ENCODE measurements at places on chromosomes 2 and 18.

DNA sequence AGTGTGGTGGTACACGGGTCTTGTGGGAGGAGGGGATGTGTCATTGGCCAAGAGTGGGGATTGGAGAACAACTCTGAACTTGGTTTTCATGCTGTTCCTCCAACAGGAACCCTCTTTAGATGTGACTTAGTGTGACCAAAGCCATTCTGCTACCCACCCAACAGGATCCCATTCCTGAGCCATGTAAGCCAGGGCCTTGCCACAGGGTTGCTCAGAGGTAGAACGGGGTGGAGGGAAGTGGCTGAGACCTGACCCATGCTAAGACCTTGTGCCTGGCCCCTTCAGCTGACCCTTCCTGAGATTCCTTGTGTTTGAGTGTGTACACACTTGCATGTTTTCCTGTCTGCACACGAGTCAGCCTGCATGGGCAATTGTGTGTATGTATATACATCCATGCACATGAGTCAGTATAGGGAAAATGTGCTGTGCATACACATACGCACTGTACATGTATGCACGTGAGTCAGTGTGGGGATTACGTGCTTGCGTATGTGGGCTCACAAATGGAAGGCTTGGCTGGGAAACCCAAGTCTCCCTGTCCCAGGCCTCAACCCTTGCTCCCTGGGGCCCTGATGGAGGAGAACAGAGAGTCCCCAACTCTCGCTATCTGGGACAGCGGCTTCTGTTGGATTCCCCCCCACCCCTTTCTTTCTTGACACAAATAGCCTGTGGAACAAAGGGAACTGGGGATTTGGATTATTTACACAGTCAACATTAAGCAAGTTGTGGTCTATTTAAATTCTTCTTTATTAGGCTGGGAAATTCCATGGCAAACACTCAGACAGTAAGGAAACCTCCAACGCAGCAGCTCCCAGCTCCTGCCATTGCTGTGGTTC, 339.8 kb downstream of the DYSF start:
- DNase-seq, result peak; percentile 90

- DNase-seq, result no peak
Observed at GRCh38 chr18:6633310-6633709, 96.2 kb upstream of the ARHGAP28 start.

- peak; percentile 58 for DNase-seq
Observed at GRCh38 chr2:134167015-134167414, 86.9 kb upstream of the MGAT5 start.

DNA sequence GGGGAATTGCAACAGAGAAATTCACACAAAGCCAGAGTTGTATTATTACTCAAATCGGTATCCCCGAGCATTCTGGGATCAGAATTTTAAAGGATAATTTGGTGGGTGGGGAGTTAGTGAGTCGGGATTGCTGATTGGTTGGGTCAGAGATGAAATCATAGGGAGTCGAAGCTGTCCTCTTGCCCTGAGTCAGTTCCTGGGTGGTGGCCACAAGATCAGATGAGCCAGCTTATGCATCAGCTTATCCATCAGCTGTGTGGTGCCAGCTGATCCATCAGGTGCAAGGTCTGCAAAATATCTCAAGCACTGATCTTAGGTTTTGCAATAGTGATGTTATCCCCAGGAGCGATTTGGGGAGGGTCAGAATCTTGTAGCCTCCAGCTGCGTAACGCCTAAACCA, 34.3 kb upstream of the ITM2C start:
- no peak for DNase-seq

GRCh38 chr2:27307545-27308358, 493 bp downstream of the UCN start:
- DNase-seq, result no peak

DNA sequence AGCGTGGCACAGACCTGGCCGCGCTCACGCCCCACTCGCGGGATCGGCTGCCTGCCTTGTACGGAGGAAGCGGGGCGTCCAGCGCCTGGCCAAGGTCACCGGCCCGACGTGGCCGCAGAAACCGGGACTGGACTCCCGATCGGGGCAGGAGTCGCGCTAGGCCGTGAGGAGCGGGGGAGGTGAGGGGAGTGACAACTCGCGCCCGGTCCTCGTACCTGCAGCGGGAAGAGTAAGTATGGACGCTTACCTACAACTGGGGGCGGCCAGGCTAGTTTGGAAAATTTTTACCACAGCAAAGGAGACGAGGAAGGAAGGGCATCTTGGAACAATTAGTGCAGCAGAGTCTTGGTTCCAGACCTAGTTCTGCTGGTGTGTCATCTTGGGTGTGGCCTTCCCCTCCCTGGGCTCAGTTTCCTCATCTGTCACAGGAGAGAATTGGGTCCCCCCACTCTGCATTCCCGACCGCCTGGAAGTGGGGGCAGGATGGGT, 693 bp downstream of the UBE2F start:
- peak; percentile 15 for DNase-seq

GRCh38 chr2:70090706-70091334, 3.5 kb downstream of the PCBP1 start:
- no peak for DNase-seq

- peak; percentile 92 for DNase-seq
Observed at GRCh38 chr2:45962177-45962921, 310.9 kb downstream of the PRKCE start.

DNA sequence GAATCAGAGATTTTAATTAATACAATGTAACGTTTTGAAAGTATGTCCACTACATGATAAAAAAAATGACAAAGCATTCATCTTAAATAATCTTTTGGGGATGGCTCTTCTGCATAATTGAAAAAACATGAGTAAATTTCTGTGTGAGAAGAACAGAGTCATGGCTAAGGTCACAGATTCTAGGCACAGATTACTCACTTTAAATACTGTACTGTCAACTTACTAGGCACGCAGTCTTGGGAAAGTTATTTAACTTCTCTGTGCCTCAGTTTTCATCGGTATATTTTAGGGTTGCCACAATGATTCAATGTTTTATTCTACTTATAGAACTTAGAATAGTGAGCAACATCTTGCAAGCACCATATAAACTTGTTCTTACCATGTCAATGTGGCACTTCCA, 49.2 kb downstream of the TMEFF2 start:
- DNase-seq, result no peak

DNA sequence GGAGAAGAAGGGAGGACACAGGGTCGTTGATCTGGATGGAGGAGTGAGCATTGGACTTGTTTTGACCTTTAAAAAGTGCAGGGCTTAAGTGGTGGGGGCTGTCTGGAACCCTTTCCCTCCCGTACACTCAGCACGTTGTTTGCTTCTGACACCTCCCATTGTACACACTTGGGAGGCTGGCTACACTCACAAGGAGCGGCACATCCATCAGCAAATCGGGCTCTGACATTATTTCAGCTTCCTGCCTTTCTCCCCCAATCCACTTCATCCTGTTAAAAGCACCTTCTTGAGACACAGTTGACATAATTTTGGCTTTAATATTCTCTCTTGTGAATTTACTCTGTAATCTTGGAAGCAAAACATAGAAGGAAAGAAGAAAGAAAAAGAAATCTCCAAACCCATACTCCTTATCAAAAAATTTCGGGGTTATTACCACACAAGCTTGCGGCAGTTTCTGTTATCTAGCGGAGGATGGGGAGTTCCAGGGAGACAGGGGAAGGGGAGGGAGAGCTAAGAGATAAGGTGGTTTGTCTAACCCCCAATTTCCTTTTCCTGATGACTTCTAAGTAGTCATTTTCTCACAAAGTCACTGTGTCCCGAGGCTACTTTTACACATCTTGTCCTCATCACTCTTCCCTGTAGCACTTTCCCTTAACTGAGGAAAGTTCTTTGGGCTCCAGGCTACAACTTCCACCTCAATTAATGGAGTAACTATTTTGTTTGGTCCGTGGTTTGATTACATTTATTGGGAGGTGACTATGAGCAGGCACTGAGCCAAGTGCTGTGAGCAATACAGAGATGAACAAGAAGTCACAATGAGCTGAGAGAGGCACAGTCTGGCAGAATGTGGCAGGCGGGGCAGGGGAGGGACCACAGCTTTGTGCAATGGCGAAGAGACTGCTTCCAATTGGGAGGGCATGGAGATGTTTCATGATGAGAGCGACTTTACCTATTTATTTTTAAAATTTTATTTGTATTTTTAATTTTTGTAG, 240.1 kb upstream of the MEX3C start:
- no peak for DNase-seq

GRCh38 chr2:170548304-170548703, 166.8 kb upstream of the SP5 start:
- DNase-seq, result no peak

DNA sequence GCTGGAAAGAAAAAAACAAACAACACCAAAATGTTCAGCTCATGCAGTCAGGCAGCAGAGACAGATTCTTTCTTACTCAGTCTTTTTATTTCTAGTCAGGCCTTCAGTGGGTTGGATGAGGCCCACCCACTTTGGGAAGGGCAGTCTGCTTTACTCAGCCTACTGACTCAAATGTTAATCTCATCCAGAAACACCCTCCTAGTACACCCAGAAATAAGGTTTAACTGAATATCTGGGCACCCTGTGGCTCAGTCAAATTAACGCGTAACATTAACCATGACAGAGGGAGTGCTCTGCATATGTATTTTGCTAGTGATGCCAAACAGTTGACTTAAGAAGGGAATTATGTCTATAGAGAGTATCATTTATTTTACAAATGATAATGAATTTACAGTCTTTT, 401.6 kb downstream of the PARD3B start:
- peak; percentile 11 for DNase-seq

GRCh38 chr2:77519888-77520506, 2.2 kb downstream of the LRRTM4 start:
- DNase-seq, result no peak

DNA sequence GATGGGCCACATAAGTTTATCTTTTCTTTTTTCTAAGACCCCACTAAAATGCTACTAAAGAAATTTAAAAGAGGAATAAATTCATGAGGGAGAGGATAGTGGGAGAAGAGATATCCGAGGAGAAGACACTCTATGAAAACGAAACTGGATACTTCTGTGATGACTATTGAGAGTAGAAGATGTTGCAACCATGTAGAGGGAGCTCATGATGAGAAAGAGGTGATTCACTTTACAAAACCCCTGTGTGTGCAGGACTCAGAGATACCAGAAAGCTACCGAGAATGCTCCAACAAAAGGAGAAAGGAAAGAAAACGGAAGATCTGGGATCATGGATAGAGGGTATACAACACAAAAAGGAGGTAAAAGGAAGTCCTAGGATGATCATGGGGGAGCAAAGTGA, 34.9 kb downstream of the SLC38A11 start:
- peak; percentile 93 for DNase-seq

DNA sequence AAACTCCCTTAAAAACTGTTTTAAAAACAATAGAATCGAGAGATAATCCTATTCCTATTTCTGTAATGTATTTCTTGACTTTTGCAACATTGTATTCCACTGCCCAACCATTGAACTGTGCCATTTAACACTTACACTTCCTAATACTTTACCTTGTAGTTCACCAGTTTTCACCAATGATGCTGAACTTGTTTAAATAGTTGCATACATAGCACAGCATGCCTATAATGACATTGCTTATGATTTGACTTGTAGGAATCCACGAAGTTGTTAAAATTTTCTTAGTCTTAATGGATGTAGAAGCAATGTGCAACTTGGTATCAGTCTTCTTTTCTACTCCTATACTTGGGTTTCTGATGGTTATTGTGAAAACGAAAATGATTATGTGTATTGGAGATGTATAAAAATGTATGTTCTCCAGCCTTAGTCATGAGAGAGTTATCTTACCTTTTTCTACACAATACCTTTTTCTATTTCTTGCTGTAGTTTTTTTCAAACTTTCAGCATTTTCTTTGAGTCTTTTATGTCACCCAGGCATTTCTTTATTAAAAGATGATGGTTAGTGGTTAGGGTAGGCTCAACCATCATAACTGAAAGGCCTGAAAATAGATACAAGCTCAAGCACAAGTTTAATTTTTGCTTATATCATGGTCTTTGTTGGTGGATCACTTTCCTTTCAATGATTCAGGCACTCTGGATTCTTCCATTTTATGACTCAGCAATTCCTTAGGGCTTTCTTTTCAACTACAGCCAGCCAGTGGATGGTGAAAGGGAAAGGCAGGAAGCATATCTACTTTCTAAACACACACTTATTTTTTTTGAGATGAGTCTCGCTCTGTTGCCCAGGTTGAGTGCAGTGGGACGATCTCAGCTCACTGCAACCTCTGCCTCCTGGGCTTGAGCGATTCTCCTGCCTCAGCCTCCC, 9.4 kb downstream of the GPD2 start:
- peak; percentile 91 for DNase-seq

GRCh38 chr18:48800876-48801727, 149.7 kb downstream of the SMAD7 start:
- DNase-seq, result no peak

- DNase-seq, result no peak
Observed at GRCh38 chr2:197369933-197370320, 59.3 kb upstream of the ANKRD44 start.

- DNase-seq, result no peak
Observed at GRCh38 chr2:124081154-124081716, 56.1 kb downstream of the CNTNAP5 start.

DNA sequence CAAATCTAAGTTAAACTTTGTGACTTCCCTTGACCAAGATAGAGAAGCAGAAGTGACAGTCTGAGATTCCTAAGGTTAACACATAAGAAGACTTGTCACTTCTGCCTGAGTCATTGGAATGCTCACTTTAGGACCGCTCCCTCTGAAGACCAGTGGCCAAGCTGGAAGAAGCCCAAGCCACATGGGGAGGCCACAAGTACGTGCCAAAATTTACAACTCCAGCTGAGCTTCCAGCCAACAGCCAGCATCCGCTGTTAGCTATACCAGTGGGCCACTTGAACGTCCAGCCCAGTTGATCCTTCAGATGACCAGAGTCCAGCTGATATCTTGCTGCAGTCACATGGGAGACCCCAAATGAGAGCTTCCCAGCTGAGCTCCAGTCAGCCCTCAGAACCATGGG, 18.1 kb upstream of the ANTXR1 start:
- peak; percentile 96 for DNase-seq

- no peak for DNase-seq
Observed at GRCh38 chr18:45764000-45764686, 40.2 kb downstream of the SLC14A1 start.

DNA sequence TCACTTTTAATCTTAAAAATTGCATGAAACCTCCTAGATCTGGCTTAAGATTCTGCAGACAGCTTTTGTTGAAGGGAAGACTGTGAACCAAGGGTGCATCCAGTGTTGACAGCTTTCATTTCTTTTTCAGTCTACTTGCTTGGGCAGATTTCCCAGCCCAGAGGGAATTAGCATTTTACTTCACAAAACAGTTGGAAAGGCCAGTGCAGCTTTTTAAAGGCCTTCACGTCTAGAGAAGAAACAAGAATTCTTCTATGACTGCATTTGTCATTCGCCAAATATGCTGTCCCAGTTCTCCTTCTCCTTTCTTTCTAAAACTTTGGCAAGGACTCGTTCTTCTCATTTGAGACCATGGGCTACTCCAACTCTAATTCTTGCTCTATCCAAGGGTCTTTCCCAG, 17.4 kb downstream of the NTSR2 start:
- DNase-seq, result peak; percentile 5

- no peak for DNase-seq
Observed at GRCh38 chr2:20115902-20116301, 64.5 kb upstream of the LAPTM4A start.

Measured in fibroblast of skin of back (primary cell).